ENCODE measurements at places on chromosomes 7 and 10.

DNA sequence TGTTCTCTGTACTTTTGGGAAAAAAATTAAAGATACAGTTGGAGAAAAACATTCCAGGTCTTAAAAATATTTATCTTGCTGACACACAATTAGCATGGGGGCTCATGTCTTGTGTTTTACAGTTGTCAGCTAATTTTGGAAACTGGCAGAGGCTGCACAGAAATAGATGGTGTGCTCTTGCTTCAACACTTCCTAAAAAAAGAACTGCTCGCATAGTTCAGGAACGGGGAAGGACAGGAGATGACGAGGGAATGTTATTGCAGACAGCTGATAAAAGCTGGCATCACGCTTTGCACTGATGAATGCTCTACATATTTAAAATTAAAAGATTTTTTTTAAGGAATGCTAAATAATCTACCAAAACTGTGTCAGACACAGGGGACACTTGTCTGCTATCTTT, 103.5 kb upstream of the CELF2 start:
- no peak for DNase-seq

- no peak for DNase-seq
Observed at GRCh38 chr10:114320249-114321116, 81.4 kb downstream of the VWA2 start.

- DNase-seq = no peak
Observed at GRCh38 chr10:14533295-14533694, 202.6 kb upstream of the FRMD4A start.

DNA sequence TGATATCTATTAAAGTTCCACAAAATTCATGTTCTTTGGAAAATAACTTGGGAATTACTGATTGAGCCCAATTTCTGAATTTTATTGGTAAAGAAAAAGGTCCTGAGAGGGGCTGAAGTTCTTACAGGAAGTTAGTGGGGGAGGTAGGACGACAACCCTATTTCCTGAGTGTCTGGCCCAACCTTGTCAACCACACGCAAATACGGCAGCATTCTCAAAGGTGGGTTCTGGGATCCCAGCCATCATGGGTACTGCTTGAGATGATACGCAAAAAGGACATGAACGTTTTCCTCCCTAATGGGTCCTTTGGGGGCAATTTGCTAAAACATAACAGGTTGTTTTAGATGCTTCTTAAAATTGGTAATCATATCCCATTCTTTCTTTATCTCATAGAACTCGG, 2.7 kb upstream of the PDCD4 start:
- no peak for DNase-seq

DNA sequence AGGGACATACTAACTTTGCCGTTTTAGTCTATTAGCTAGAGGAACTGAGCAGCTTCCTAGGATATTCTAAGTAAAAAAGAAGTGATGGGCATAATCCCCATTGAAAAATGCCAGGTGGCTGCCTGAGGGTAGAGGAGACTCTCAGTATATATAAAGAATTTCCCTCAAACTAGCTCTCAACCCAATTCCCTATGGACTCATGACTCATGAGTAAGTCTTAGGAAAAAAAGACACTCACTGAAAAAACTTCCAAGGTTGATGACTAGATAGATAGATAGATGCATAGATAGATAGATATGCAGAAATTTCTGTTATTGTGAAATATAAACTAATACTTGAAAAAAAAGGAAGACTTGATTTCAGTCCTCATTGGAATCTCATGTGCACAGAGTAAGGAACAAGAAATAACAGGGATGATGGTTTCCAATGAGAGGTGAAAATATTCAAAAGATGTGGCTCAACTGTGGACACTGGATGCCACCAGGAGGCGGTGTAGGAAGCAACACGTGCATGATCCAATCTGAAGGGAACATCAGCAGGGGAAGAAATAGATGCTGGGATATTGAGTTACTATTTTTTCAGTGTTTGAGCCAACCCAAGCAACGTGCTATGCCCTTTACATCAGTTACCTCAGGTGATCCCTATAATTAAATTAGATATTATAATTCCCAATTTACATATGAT, 711.0 kb upstream of the LRRTM3 start:
- DNase-seq = no peak

DNA sequence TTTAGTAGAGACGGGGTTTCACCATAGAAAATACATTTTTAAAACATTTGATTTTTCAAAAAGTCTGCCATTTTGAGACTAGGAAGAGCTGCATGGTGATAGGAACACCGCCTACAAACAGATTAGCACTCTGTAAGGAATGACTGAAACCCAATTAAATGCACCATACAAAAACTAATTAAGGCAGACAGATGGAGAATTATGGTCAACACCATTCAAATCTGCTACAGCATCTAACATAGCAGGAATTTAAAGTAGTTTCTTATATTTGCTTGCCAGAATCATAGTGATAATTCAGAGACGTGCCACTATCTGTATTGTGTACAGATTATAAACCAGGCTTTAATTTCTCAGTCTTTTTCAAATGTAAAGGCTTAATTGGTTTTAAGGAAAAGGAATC, 68.2 kb downstream of the ENO4 start:
- no peak for DNase-seq

DNA sequence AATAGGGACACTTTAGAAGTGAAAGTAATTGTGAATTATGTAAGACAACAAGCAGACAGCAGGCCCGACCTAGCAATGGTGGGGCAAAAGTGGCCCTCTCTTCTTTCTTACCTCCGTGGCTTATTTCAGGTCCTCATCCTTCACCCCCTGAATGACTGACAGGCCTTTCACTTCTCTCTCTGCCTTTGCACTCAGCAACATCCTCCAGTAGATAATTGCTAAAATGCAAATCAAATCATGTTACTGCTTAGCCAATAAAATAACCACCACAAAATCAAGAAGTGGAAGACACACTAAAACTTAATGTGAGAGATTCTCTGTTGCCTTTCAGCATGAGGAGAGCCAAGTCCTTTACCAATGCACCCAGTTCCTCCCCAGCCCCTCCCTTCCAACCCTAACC, 274.6 kb upstream of the ZNF32 start:
- DNase-seq = no peak

GRCh38 chr10:95428701-95429100, 132.5 kb downstream of the SORBS1 start:
- no peak for DNase-seq

DNA sequence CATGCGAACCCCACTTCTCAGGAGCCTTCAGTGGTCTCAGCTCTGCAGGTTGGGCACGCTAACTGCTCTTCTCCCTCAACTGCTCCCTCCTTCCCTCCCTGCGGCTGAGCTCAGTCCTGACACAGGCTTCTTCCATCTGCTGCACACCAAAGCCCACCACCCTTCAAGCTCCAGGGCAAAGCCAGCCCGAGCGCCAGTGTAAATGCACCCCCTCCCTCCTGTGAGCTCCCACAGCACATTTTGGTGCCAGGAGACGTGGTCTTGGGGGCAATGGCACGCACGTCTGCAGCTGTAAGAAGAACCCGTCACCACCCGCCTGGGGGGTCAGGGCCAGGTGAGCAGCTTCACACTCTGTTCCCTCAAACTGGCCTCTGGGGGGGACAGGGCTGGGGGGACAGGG, 15.9 kb downstream of the VIPR2 start:
- DNase-seq = no peak

DNA sequence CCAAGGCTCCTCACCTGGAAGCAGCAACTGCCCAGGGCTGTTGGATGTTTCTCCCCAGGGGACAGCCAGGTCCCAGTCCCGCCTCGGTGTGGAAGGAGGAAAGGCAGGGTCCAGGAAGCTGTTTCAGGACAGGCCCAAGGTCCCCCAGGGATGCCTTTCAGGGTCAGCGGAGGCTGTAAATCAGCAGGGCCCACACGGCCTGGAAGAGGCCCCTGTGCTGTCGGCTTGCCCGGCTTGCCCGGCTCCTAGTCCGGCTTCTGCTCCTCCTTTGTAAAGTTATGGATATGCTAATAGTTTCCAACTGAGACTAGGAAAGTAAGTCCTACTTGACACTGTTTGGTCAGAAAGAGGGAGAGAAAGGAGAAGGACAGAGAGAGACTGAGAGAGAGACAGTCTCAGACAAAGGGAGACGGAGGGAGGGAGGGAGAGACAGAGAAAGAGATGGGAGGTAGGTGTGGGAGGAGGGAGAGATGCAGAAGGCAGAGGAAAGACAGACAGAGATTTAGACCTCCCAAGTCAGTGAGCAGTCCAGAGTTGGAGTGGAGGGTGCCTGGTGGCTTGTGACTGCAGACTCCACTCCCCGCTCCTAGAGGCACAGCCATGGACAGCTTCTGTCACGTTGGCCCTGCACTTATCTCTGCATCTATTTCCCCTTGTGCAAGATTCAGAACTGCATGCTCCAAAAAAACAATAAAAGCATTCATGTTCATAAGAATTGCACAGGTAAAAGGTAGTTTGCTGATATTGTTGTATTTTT, 10.5 kb downstream of the IKZF1 start:
- no peak for DNase-seq

- DNase-seq = no peak
Observed at GRCh38 chr7:142345811-142346210, 88.0 kb upstream of the PRSS58 start.

DNA sequence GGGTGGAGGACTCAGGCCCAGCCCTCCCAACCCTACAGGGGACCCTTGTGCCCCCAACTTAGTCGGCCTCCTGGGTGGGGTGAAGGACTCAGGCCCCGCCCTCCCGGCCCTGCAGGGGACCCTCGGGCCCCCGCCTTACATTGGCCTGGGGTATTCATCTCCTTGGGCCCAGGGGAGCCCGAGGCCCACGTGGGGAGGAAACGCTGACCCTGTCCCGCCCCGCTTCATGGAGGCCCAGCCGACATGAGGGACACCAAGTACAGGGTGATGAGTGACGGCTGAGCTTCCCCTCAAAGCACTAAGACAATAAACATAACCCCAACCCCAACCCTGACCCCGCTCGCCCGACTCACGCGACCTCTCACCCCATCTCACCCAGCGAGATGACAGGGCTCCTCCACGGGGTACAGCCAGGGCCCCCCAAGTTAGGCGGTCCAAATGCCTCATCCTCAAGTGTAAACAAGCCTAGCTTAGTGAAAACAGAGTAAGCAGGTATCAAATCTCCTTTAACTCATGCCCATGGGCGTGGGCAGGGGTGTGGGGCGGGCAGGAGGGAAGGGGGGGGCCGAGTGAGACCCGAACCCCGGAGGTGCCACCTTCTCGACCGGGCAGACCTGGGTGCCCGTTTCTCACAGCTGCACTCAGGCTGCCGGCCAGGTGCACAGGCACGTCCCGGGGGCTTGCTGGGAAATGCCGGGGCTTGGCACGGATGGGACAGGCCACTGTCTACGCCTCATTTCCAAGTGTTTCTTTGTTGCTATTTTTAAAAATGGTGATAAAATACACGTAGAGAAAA, 8.2 kb downstream of the CYP2W1 start:
- no peak for DNase-seq

DNA sequence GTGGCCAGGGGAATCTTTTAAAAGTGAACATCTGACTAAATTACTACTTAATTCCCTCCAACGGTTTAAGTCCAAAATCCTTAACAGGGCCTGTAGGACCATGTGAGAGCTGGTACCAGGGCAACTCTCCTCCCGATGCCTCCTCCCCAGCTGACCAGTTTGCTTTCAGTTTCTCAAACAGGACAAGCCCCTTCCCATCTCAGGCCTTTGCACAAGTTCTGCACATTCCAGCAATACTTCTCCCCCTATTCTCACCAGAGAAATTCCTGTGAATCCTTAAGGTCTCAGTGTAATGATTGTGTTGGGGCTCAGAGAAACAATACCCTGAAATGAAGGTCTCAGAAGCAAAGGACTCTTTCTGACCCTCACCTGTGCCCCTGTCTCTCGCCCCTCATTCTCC, 8.0 kb upstream of the CALHM1 start:
- no peak for DNase-seq

DNA sequence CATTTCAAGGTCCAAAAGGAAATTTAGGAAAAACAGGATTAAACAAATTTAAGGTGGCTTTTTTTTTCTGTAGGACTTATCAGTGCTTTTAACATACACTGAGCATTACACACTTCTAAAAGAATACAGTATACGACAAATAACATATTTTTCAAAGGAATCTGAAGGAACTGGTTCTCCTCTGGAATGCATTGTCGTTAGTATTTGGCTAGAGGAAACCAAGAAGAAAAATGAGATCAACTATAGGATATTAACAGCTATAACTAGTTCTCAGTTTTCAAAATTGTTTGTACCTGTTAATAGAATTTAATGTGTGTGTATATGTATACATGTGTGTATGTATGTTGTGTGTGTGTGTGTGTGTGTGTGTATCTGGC, 50.1 kb upstream of the ADAM12 start:
- no peak for DNase-seq

DNA sequence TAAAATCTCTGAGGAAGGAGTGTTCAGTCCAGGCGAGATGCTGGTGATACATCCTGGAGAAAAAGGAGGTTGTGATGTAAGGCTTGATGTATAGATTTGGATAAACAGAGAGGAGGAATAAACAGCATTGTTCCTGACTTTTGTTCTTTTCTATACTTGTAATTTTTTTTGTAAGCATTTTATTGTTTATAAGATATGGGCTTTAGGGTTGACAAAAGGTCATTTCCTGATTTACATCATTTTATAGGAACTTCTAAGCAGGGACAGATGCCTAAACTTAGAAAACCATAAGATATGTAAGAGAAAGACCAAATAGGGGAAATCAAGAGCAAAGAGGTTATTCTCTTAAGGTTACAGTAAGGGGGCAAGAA, 16.7 kb upstream of the SLC26A4 start:
- DNase-seq = no peak

DNA sequence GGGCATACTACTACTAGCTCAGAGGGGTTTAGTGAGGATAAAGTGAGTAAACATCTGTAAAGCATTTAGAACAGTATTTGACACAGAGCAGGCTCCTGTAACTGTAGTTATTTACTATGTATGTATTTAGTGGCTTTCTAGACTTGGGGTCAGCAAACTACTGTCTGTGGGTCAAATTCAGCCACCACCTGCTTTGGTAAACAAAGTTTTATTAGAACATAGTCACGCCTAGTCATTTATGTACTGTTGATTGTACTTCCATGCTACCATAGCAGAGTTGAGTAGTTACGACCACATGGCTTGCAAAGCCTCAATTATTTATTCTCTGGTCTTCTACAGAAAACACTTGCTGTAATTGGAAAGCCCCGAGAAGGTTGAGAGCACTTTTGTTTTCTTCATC, 248.5 kb upstream of the PLPP4 start:
- no peak for DNase-seq

- no peak for DNase-seq
Observed at GRCh38 chr10:97217299-97217698, 31.5 kb upstream of the SLIT1 start.

- no peak for DNase-seq
Observed at GRCh38 chr10:15255961-15256360, 87.5 kb upstream of the NMT2 start.

DNA sequence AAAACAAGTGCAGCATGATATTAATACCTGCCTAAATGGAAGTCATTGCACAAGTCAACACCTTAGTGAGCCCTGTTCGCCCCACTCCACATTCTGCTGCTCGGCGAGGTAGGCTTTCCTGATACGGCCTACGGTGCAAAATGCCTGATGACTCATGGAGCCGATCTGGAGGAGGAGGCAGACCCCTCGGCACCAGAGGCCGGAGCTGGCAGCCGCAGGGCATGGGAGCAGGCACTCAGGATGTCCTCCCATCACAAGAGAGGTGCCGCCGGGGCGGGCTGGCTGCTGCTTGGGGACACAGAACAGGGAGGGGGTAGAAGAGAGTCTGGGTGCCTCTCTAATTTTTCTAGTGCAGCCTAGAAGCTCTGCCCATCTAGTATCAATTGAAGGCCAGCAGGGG, 418.5 kb upstream of the MGMT start:
- no peak for DNase-seq

- no peak for DNase-seq
Observed at GRCh38 chr10:11602919-11603523, 8.4 kb downstream of the USP6NL start.

- no peak for DNase-seq
Observed at GRCh38 chr7:142646386-142647140, 102.7 kb upstream of the PRSS1 start.
